ENCODE measurements at places on chromosomes 2 and 18.

- DNase-seq = no peak
Observed at GRCh38 chr2:212960336-212960735, 191.1 kb downstream of the IKZF2 start.

GRCh38 chr2:81647715-81648230 lies 1343.2 kb upstream of the LRRTM1 start:
- no peak for DNase-seq

DNA sequence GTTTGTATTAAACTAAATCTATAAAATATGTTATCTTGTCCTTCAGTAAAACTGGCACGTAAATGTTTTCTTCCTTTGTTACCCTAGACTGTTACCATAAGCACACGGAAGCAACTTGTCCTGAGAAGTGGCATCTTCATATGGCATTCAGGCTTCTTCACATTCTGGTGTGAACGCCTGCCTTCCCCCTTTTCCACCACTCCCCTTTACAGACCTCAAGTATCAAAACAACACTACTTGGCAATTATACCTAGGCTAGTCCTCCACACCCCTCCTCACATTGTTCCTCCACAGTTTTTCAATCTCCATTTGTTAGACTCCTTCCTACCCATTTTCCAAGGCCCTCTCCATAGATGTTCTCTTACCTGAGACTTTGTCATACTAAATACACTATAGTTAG lies 2.9 kb downstream of the MEX3C start:
- no peak for DNase-seq

- no peak for DNase-seq
Observed at GRCh38 chr2:74048843-74049519, 64.3 kb downstream of the TET3 start.

- DNase-seq = no peak
Observed at GRCh38 chr2:217049422-217049821, 189.6 kb upstream of the TNP1 start.

DNA sequence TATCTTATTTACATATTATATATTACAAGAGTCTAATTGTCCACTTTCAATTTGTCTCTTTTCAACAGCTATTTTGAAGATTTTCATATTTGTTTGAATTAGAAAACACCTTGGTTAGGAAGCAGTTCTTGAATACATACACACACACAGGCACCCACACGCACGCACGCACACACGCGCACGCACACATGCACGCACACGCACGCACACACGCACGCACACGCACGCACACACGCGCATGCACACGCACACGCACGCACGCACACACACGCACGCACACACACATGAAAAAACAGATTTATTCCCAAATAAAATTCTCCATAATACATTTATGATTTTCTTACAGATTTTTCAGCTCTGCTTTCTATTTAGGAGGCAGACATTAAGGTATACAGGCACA lies 220.7 kb downstream of the NYAP2 start:
- DNase-seq = no peak

DNA sequence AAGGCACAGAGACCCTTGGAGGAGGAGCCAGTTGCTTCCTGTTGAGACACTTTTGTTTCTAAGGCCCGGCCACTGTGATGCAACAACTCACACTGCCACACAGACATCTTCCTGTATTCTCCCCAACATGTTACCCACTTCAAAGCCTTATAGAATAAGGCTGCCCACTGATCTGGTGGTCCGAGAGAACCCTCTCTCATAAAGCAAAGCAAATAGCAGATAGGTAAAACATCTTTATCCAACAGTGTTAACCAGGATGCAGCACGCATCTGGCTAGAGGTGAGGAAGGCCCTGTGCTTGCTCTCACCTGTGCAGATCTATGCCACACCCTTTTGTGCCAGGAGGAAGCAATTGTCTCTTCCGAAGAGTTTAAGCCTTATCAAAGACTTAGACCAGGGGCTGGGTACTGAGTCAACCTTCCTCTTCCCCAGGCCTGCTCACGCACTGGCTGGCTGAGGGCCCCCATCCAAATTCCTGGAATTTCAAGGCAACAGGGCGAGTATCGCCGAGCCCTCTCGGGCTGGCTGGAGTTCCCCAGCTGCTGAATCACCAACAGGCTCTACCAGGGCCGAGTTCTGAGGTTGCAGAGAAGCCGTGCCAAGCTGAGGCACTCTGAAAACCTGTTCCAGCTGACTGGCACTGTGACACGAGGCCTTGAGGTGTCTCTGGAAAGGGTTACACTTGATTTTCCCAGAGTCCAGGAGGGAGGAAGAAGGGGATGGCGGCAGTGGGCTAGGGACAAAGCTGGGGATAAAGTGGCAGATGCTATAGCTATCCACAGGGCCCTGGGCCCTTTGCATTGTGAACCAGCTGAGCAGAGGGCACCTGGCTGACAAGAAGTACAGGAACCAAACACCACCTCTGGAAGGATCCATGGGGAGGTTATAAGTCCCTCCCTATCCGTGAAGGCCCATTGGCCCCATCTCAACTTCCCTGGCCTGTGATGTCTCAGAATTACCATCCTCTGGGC lies 29.3 kb downstream of the TGFA start:
- peak; percentile 45 for DNase-seq

- no peak for DNase-seq
Observed at GRCh38 chr2:219636941-219637841, 9.8 kb downstream of the SLC4A3 start.

- peak; percentile 86 for DNase-seq
Observed at GRCh38 chr18:57437766-57438671, 2.8 kb downstream of the ONECUT2 start.

DNA sequence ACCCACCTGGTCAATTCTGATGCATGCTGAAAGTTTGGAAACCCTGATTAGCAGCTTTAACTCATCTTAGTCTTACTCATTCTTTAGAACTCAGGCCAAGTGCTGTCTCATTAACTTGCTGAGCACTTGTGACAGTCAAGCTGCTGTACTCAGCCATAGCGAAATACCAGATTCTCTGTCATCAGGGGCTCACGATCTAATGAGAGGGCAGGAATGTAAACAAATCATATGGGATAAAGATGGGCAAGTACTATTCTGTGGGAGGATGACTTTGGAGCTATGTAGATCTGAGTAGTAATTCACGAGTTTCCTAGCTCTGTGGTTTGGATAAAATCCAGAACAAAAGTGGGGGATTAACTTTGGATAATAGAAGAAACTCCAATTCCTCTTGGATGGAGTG lies 376.6 kb downstream of the HRH4 start:
- DNase-seq = no peak

DNA sequence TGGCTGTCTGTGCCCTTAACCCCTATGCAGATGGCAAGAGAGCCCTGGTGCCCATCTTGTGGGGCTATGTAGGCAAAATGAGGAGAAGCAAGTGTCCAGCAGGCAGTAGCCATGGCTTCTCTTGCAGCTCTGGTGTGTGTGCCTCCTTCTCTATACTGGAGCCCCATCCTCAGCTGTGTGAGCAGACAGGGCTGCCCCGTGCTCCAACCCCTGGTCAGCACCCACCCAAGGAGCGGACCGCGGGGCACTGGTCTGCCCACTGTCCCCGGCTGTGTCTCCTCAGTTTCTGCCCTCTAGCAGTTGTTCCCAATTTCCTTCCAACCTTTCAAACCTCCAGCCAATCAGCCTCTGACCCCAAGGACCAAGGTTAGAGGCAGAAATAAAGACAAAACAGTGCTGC lies 134.9 kb upstream of the GLI2 start:
- DNase-seq = no peak

- peak; percentile 68 for DNase-seq
Observed at GRCh38 chr2:237291138-237291792, 122.7 kb downstream of the COL6A3 start.

DNA sequence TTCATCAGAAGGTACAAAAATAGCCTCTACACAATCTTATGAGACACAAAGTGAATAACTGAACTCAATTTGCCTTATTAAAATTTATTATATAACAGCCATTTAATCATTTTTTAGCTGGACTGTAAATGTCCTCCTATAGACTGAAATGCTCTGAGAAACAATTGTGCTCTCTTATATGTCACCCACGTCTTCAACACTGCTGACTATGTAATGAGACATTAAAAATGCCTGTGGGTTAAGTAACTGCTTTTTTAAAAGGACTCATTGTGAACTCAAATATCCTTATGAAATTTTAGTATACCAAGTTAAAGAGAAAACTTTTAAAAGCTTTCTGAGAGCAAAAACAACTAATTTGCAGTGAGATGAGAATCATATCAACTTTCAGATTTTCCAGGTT lies 10.4 kb upstream of the GALNT1 start:
- no peak for DNase-seq
